ENCODE measurements at places on chromosomes 4 and X. TPM values are rescaled to one million over a fixed set of nuclear protein-coding genes. Genes with fewer than 3 reads are reported as not detected.

DNA sequence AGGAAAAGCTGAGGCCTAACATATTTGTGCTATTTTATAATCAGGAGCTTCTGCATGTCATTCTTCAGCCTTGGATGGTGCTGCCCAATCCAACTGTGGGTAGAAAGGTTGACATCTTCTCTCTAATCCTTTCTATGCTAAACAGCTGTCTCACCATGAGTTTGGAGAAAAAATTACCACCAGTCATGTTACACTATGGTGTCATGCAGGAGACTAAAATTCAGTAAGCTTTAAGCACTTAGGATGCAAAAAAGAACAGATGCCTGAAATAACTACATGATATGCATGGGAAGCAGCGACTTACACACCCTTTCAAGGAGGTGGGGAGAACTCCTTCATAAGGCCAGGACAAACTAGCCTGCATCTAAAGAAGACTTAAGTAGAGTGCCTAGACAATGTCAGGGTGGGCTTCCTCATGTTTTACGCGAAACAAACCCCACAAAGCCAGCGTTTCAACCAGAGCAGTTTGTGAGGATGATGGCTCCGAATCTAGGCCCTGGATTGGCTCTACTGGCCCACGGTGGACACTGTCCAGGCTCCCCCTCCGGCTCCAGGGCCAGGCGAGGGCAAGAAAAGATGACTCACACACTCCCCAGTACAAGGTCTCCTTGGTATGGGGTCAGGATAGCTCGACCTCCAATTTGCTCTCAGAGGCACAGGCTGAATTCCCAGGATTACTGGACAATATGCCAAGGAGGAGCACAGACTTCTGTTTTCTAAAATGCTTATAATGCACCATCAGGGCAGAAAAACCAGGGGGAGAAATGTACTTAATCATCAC, 45.1 kb downstream of the STX18 start:
- no peaks in the 10 kb centered on the region for H3K27me3 ChIP-seq
- H3K4me3 ChIP-seq, result no peak overlapping the region
- H3K4me1 ChIP-seq, result peaks cover 19% of the 10 kb centered on the region
- no peak for DNase-seq
- H3K27ac ChIP-seq, result no peak overlapping the region
- H3K36me3 ChIP-seq, result no peaks in the 10 kb centered on the region

The ITM2A gene
- not detected for total RNA-seq

DNA sequence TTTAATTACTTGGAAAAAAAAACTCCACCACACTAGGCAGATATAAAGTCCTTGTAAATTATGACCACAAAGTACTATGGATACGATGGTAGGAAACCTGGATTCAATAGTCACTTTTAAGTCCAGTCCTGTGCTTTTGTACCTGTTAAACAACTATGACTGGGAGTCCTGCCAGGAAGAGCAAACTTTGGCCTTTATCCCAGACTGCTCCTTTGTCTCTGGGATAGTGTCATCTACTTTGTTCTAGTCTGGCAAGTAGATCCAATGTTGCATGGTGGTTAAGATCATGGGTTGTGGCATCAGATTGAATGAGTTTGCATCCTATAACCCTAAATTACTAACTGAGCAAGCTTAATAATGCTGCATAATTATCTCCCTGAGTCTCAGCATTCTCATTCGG, 175.3 kb upstream of the FGF13 start:
- no peak for DNase-seq
- no peak overlapping the region for H3K27ac ChIP-seq
- H3K4me3 ChIP-seq, result no peak overlapping the region
- no peaks in the 10 kb centered on the region for H3K27me3 ChIP-seq
- H3K36me3 ChIP-seq, result no peaks in the 10 kb centered on the region

- no peak overlapping the region for H3K4me3 ChIP-seq
- no peak for DNase-seq
- no peaks in the 10 kb centered on the region for H3K27me3 ChIP-seq
- H3K36me3 ChIP-seq, result no peaks in the 10 kb centered on the region
Measured at GRCh38 chr4:108959491-108959890, 196.6 kb upstream of the ETNPPL start.

Data from chondrocyte (in vitro differentiated cells).